Caudate nucleus (tissue), 63 donors: ENCODE measurements at places on chromosomes 7 and 10.

GRCh38 chr7:82506702-82507101 is 63.1 kb upstream of the CACNA2D1 start:
- DNase-seq: no peak

- DNase-seq: no peak
Measured at GRCh38 chr7:135277161-135277560, 43.5 kb downstream of the STRA8 start.

- no peak for DNase-seq
Measured at GRCh38 chr7:124088590-124088989, 55.7 kb upstream of the TMEM229A start.

GRCh38 chr7:157682946-157683746 is 346.3 kb downstream of the DNAJB6 start:
- no peak for DNase-seq

GRCh38 chr7:93359520-93360198 is 127.5 kb downstream of the VPS50 start:
- no peak for DNase-seq

DNA sequence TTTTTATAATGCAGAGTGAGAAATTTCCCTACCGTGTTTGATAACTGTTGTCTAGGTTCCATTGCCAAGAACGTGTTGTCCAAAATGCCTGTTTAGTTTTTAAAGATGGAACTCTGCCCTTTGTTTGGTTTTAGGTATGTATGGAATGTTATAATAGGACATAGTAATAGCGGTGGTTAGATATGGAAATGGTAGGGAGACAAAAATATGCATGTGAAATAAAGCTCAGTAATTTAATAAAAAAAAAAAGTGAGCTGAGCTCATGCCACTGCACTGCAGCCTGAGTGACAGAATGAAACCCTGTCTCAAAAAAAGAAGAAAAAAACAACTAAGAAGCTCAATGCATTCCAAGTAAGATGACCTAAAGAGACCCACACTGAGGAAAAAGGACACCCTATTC is 72.9 kb downstream of the ZNF783 start:
- no peak for DNase-seq
